PC-9 (cell line): ENCODE measurements at places on chromosomes 3 and 15. TPM values are rescaled to one million over a fixed set of nuclear protein-coding genes. Genes with fewer than 3 reads are reported as not detected.

Gene ELL3
- total RNA-seq, result 6.1 and 7.0 TPM in 2 replicates

- DNase-seq, result no peak
Observed at GRCh38 chr15:65761210-65761926, 30.7 kb downstream of the DENND4A start.

DNA sequence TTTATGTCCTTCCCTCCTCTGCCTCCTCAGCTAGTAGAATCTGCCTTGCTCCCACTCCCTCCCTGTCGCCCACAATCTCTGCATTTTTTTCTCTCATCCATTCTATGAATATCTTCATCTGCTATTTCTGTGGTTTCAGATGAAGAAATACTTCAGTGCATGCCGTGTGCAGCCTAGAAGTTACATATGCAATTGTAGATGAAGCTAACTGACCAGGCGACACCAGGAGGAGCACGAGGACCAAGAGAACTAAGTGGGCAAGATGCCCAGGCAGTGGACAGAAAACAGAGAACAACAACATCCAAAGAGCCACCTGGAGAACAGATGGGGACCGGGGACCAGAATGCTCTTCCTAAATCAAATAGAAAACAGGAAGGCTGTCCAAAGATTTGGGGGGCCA lies 121.4 kb upstream of the ATP11B start:
- peak; percentile 69 for DNase-seq

DNA sequence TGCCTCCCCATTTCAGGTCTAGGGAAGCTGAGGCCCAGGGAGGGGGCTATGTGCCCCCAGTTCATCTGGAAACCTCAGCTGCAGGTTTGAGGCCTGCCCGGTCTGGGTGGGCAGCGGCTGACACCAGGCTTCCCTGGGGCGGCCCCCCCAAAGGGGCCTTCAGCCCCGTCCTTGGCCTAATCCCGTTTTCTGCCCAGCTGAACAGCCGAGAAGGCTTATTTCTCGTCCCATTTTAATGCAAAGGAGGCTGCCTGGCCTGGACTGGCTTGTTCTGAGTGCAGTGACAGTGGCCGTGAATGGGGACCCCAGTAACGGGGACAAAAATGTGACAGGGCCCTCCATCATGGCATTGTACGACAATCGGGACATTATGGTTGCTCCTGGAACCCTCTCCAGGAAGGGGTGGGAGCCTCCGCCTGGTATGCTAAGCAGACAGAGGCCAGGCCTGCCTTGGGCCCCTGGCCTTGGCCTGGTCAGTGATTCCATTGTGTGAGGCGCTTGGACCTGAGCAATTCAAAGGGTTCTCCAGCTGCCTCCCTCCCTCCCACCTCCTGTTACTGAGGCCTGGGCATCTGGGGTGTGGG lies 93.9 kb downstream of the WNT7A start:
- no peak for DNase-seq

GRCh38 chr3:124059580-124059979 lies 67.7 kb upstream of the ROPN1 start:
- DNase-seq, result no peak

DNA sequence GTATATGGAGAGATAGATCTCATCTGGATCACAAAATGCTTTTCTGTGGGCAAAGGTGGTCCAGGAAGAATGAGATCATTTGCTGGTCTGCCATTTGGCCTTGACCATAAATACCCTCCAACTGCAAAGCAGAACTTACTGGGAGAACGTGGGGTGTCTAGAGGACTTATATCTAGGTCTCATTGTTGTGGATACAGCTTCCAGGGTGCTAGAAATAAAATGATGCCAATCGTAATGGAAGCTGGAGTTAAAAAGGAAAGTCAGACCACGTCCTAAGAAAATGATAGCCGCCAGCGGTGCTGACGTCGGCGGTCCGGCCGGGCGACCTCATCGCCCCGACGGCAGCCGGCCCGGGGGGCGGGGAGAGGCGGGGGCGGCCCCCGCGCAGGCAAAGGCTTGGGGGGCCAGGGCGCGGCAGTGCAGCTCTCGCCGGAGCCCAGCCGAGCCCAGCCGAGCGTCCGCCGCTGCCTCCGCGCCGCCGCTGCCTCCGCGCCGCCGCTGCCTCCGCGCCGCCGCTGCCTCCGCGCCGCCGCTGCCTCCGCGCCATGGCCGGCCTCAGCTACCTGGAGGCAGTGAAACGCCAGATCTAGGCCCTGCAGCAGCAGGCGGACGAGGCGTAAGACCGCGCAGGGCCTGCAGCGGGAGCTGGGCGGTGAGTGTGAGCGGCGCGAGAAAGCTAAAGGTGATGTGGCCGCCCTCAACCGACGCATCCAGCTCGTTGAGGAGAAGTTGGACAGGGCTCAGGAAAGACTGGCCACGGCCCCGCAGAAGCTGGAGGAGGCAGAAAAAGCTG lies 89.5 kb downstream of the EOMES start:
- peak; percentile 39 for DNase-seq

DNA sequence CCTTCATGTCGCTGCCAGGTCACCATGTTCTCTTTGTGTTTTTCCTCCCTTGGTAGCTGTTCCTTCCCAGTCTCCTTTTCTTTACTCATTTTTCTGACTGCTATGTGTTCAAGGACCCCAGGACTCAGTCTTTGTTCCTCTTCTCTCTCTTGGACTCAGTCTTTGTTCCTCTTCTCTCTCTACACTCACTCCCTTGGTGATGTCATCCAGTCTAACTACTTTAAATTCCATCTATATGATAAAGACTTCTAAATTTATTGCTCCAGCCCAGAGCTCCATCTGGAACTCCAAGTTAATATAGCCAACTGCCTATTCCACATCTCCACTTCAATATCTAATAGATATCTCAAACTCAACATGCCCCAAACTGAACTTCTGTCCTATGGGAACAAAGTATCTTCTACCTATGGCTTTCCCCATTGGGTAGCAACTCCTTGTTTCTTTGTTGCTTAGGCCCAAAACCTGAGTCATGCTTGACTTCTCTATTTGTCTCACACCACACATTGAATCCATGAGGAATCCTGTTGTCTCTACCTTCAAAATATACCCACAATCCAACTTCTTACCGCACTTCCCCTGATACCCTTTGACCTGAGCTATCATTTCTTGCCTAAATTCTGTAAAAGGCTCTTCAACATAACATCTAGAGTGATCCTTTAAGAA lies 4.9 kb upstream of the DYNC1LI1 start:
- DNase-seq, result no peak

DNA sequence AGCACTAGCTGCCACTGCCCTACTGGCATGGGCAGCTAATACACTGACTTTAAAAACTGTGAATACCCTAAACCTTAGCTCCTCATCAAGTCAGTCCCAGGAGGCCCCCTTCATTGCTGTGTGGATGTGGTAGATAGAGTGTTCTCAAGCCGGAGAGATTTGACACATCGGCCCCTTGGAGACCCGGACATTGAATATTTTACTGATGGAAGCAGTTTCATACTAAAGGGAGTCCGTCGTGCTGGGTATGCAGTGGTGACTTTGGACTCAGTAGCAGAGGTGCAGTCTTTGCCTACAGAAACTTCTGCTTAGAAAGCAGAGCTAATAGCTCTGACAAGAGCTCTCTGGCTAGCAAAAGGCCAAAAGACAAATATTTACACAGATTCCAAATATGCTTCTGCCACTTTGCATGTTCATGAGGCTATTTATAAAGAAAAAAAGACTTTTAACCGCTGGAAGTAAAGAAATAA lies 17.5 kb downstream of the CCR4 start:
- no peak for DNase-seq

Gene ZBBX
- 0.38 and 0.85 TPM in 2 replicates for total RNA-seq

DNA sequence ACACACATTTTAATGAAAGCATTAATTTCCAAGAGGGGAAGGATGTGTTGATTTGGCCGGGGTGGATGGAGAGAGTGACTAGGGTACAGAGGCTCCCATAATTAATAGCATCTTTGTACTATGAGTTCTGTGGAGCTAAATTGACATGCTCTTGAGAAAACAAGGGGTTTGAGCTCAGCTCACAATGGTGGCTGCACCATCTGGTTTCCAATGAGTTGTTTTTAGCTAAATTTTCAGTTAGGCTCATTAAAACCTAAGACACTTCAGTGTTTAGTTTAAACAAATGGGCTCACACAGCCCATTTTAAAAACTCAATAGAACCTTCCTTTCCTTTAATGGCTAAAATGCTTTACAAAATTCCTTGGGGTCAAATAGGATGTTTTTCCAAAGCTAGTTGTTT lies 199.7 kb downstream of the TNIK start:
- no peak for DNase-seq

DNA sequence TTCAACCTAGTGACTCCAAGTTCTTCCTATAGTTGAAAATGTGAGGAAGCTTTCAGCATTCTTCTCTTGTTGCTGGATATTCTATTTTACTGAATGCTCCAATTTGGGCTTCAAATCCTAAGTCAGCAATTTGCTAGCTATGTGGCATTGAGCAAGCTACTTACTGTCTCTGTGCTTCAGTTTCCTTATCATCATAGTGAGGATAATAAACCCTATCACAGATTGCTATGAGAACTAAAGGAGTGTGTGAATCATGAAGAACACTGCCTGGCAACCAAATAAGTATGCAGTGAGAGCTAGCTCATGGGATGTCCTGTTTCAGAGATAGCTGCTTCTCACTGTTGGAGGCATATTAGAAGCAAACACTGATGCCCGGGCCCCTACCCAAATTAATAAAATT lies 163.8 kb upstream of the CDIN1 start:
- DNase-seq, result no peak

DNA sequence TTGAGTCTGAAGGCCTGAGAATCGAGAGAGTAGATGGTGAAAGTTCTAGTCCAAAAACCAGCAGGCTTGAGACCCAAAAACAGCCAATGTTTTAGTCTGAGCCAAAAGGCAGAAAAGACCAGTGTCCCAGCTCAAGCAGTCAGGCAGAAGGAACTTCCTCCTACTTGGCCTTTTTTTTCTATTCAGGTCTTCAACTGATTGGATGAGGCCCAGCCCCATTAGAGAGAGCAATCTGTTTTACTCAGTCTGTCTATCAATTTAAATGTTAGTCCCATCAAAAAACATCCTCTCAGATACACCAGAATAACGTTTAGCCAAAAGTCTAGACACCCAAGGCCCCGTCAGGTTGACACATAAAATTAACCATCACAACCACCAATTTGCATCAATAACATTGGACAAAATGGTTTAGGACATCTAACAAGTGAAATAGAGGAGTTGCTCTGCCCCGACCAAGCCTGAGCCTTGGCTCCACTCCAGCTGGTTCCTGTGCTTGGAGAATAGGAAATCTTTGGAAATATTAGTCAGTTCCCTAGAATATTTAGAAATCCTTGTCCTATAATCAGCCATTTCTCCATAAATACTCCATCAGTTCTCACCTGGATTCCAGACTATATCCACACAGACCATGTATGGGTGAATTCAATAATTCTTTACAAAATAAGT lies 51.4 kb upstream of the LIPC start:
- DNase-seq, result no peak

DNA sequence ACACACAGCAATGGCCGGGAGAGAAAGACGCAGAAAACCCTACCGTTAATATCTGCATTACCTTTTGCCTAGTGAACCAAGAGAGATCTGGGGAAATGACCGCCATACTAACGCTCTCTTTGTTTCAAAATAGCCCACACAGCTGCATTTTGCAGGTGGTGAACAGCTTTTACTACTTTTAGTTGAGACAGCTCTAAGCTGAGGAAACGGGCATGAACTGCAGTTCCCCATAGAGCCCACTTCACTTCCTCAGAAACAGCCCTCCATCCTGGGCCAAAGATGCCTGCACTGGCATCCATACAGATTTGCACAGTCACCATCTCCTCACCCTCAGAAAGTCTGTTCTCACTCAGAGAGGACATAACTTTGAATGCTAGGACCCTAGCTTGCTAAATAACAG lies 45.0 kb downstream of the ZNF860 start:
- no peak for DNase-seq

GRCh38 chr3:153666991-153667740 lies 454.0 kb upstream of the ARHGEF26 start:
- DNase-seq, result no peak

DNA sequence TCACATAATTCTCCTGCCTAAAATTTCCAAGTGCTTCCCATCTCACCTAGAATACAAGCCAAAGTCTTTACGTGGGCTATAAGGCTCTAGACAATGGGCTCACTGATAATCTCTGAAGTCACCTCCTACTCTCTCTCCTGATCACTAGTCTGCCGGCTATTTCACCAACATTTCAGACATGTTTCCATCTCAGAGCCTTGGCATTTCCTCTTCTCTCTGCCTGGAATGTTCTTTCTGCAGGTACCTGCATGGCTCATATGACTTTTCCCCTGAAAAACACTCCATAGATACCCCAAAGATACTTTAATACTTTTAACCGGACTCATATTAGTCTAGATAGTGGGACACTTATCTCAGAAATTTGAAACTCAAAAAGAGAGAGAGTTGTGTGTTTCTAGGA lies 32.7 kb downstream of the CD200 start:
- no peak for DNase-seq

DNA sequence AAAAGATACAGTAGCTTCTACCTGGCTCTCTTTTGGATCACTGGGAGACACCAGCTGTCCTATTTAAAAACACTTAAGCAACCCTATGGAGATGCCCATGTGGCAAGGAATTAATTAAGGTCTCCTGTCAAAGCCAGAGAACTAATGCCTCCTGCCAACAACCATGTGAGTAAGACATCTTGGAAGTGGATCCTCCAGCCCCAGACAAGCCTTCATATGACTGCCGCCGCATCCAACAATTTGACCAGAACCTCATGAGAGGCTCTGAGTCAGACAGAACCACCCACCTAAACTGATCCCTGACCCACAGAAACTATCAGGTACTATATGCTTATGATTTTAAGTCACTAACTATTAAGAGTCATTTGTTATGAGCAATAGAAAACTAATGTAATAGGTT lies 22.3 kb downstream of the IFT80 start:
- no peak for DNase-seq

DNA sequence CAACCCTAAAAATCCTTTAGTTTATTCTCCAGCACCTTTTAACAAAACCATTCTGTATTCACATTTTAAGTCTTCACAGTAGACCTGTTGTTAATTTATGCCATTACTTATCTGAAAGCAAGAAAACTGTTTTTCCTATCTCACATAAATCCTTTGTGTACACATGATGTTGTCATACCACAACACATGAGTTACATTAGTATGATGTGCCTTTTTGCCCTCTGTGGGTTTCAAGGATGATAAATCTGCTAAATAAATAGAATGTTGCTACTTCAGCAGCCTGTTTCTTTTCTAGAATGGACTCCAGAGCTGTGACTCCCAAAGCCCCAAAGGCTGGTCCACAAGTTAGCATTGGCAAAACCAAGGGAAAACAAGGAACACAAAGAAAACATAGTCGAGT lies 151.6 kb downstream of the SERPINI1 start:
- no peak for DNase-seq

Gene EEF1AKMT4
- 11.7 and 12.1 TPM in 2 replicates for total RNA-seq

Gene TGM4
- 0.61 and 0.63 TPM in 2 replicates for total RNA-seq

Gene ARHGEF26
- total RNA-seq, result 7.9 and 10.0 TPM in 2 replicates

Gene UBA3
- 75.3 and 88.8 TPM in 2 replicates for total RNA-seq

Gene ACAN
- total RNA-seq, result not detected in 2 replicates
